Globus pallidus (tissue), 1 donor: ENCODE measurements at places on chromosomes 5 and 9.

DNA sequence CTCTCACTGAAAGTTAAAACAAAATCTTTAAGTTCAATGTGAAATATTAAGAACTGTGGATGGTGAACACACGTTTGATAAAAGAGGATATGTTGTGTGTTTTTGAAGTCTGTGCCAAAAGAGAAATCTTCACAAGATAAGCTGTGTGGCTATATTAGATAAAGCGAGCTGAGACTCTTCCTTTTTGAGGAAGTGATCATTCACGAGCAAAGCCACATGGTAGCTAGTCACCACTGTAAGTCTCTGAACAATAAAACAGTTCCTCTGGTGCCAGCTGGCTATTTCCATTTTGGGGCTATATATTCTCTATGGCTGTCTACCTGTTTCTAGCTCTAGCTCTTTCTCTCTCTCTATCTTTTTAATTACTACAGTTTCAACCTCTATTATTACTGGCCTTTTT is 1849.2 kb upstream of the C9orf72 start:
- DNase-seq, result no peak

GRCh38 chr5:73912821-73913271 is 286.9 kb downstream of the ARHGEF28 start:
- DNase-seq, result no peak

DNA sequence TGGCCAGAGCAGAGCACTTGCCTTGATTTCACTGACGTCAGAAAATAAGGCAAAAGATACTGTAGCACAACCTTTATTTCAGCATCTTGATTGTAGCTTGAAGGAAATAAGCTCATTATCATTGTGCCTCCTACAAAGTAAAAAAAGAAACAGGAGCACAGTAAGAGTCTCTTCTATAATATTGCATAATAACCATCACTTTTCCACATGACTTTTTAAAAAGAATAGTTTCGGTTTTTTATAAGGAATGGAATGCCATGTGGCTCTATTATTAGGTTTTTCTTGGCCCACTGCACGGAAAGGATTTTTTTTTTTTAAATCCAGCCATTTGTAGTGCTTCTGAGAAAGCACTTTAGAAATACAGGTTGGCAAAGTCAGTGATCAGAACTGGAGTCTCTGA is 655.3 kb downstream of the LRRC70 start:
- DNase-seq, result no peak

GRCh38 chr9:15306068-15306756 is 804 bp downstream of the TTC39B start:
- no peak for DNase-seq

DNA sequence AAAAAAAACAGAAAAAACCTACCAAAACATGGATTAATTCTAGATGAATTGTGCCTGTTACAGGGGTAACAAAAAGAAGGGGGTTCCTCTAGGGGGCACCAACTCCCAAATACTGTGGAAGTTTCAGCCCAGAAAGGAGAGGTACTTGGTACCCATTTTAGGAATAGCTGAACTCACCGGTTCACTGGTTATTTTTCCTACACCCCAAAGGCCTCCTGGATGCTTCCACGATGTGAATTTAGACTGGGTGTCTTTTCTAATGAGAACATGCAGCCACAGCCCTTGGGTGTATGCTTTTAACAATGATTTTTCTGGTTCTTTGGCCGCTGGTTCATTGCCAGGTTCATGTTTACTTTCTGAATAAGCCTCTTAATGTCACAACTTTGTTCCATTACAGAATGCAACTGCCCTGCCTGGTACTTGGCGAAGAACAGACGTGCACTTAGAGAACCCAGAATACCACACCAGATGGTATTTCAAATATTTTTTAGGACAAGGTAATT is 46.7 kb downstream of the GARNL3 start:
- DNase-seq, result no peak

GRCh38 chr5:77139001-77139400 is 51.9 kb upstream of the ZBED3 start:
- no peak for DNase-seq
